Activated CD4-positive, alpha-beta memory T cell treated with anti-CD3 and anti-CD28 coated beads, Interleukin-2, amount 10 ng/mL, durations not matched to agents 7 days and 5 days (primary cell): ENCODE measurements at places on chromosomes 3 and 15. TPM values are rescaled to one million over a fixed set of nuclear protein-coding genes. Genes with fewer than 3 reads are reported as not detected.

- no peak for DNase-seq
Observed at GRCh38 chr15:77508541-77509243, 88.0 kb downstream of the HMG20A start.

- DNase-seq: no peak
Observed at GRCh38 chr3:123129532-123129931, 62.7 kb downstream of the PDIA5 start.

Gene C3orf49
- not detected for total RNA-seq

Gene GLDN
- not detected for total RNA-seq
